ENCODE measurements at places on chromosomes 11 and 22. TPM values are rescaled to one million over a fixed set of nuclear protein-coding genes. Genes with fewer than 3 reads are reported as not detected.

DNA sequence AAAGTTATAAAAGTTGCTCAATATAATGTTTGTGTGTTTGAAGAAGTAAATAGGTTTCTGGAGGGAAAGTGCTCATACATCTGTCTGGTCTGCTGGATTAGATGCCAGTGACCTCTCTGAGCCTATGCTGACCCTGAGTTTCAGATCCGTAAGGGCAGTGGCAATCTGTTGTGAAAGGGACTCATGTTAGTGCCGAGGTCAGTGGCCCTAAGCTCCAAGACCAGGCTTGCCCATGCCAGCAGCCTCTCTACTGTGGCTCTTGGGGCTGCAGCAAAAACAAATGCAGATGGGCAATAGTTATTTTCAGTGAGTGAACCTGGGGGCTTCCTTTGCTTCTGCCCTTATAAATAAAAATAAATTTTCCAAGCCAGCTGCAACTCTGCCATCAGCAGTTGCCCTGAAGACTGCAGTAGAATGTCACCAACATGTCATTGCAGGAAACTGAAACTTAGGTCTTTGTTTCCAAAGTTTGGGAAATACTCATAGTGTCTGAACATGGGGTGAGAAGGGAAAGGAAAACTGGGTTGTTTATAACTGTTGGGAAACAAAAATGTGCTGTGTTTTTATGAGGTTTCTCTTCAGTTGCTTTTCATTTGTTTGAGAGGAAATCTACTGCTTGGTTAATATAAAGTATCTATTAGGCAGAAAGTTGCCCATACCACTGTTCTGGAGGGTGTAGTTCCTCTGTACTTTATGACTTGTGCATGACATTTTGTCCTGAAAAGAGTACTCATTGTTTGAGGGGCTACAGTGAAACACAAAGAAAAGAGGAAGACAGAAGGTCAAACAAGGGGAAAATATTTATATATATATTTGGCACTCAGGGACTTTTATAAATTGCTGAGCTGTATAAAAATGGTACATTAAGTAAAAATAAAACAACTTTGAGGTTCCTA is 9.5 kb upstream of the MS4A4E start:
- DNase-seq = no peak

DNA sequence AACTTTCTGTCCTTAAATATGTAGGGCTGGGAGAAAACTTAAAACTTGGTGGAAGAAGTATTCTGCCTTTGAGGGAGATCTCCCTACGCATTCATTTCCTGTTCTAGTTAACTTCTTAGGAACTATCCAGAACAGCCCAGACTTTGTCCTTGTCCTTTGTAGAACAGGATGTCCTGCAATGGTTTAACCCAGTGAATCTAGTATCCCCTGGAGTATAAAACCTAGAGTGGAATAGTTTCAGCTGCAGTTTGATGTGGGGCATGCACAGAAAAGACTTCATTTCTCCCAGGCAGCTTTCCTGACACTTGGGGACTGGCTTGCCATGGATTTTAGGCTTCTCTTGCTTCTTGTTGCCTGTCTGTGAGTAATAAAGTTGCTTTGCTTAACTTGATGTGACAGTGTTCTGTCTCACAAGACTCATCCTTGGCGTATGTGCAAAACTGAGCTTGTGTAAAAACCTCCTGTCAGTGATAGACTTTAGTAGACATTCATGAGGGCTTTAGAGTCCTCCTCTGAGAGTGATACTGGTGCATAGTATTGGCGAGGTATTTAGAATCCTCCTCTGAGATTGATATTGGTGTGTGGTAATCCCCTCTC is 28.2 kb downstream of the ARHGAP42 start:
- no peak for DNase-seq

- no peak for DNase-seq
These were observed 14.7 kb upstream of the APLP2 start for GRCh38 chr11:130054966-130055365.

- no peak for DNase-seq
These were observed 4.4 kb downstream of the TMPRSS6 start for GRCh38 chr22:37105154-37105553.

DNA sequence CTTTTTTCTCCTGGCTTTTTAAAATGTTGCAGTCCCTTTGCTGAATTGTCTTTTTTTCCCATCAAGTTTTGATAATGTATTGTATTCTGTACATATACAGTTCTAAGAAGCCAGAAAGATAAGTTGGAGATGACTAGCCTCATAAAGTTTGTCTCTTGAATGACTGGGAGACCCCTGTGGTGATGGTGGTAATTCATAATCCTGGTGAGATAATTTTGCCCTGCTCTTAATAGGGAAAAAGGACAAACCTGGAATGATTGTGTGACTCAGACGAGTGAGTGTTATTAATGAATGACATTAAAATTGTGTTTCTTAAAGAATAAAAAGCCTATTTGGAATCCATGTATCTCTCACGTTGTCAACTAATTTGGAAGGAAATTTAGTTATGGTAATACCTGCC is 1.2 kb downstream of the HIKESHI start:
- no peak for DNase-seq

GRCh38 chr11:132349811-132350733 is 979.7 kb downstream of the NTM start:
- DNase-seq = no peak

DNA sequence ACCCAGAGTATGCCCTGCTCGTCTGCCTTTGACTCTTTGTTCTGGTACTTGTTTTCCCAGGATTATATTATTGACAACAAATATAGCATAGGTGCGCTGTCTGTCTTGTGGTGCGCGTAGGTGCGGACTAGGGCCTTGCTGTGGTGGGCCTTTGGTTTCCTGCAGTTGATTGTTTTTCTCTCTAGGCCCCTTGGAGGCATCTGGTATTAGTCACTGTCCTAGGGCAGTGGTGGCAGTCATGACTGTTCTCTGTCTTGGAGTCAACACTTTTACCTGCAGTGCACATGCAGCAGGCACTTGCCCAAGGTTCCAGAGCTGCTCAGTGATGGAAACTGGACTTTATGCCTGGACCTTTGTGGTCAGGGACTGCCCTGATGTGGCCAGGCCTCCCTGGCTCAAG is 18.6 kb downstream of the PPP6R2 start:
- DNase-seq = no peak

GRCh38 chr11:19576054-19576453 is 136.6 kb upstream of the NAV2 start:
- no peak for DNase-seq

GRCh38 chr22:31248138-31248745 is 36.1 kb downstream of the LIMK2 start:
- peak; percentile 72 for DNase-seq

- DNase-seq = no peak
These were observed 16.7 kb downstream of the BCL9L start for GRCh38 chr11:118908901-118909618.

GRCh38 chr22:40512426-40513136 is 123.9 kb downstream of the MRTFA start:
- no peak for DNase-seq

GRCh38 chr11:69919659-69920344 is 100.6 kb upstream of the FGF3 start:
- DNase-seq = no peak

DNA sequence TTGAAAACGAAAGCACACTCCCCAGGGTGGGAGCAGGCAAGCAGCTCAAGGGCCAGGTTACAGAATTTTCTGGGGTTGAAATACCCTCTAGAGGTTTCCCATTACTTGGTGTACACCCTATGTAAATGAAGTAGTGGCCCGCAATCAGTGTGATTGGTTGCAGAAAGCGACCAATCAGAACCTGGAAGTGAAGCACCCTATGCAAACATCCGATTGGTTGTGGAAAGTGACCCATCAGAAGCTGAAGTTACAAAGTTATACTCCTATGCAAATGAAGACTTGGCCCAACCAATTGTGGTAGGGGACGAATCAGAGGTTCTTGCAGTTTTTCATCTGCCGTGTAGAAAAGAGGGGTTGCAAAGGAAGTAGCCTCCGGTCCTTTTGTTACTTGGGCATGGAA is 19.2 kb downstream of the PRR5 start:
- no peak for DNase-seq

GRCh38 chr11:118170231-118170630 is 6.2 kb downstream of the SCN2B start:
- DNase-seq = no peak

DNA sequence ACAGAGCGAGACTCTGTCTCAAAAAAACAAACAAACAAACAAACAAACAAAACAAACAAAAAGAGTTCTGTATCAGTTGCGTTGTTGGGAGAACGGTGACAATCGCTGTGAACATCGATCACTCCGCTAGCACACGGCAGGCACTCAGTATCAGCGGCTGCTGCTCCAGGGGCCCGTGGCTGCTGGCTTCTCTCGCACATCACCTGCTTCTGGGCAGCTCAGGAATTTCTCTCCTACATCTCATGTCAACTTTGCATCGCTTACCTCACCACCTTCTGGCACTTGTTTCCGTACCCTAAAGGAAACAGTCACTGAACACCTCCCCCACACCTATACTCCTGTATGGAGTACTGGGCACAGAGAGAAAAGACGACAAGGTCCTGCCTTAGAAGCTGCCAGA is 70.3 kb upstream of the WNT7B start:
- DNase-seq = no peak

- DNase-seq = no peak
These were observed 273.0 kb downstream of the CASP12 start for GRCh38 chr11:104625246-104625645.

- DNase-seq = no peak
These were observed 1394.7 kb downstream of the BRD1 start for GRCh38 chr22:48432781-48433518.

DNA sequence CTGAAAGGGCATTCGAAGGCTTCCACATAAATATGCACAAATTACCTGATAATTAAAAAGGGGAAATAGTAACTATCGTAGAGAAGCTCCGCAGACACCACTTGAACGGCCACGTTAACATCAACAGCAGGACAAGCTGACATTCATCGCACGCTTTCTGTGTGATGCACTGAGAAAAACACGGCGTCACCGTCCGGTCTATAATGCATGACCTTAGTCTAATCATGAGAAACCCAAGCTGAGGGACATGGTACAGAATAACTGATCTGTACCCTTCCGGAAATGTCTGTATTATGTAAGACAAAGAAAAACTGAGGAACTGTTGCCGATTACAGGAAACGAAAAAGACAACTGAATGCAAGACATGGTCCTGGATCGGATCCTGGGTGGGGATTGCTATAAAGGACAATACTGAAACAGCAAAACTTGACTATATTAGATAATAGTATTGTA is 678 bp upstream of the RANGAP1 start:
- peak; percentile 71 for DNase-seq

DNA sequence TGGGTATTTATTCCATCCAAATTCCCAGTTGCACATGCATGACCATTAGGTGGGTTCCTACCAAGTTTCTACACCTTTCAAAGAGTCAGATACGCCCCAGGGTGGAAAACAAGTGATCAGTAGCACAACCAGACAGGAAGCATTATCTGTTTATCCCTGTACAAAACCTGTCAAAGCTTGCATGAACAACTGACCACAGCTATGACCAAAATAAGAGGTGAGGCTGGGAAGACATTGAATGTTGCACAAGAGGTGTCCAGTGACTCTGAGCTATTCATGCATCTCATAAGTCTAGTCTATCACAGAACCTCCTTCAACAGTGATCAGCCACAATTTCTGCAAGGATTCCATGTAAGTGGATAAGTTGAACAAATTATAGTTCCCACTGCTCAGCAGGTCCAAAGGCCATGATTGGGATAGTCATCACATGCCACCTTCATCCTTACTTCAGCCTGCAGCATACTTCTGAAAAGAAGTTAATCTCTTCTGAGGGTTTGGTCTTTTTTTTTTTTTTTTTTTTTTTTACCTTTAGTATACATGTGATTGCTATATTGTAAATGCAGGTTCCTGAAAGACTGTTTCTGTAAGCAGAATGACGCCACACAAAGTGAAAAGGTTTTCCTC is 28.0 kb upstream of the TMEM45B start:
- no peak for DNase-seq

DNA sequence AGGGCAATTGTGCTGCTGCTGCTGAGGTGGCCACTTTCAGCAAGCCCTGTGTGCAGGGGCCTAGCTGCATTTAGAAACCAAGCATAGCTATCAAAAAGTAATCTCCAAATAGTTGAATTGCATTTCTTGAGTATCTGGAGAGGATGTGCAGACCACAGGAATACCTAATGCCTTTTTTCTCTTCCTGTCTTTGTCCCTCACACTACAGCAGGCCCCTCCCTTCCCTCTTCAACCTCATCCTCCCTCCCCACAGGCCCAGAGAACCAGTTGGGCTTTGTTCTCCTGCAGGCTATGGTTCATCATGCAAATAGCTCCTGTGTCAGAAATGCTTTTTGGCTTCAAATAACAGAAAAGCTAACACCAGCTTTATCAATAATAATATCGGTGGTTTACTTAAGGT is 47.7 kb downstream of the DKK3 start:
- peak; percentile 51 for DNase-seq

DNA sequence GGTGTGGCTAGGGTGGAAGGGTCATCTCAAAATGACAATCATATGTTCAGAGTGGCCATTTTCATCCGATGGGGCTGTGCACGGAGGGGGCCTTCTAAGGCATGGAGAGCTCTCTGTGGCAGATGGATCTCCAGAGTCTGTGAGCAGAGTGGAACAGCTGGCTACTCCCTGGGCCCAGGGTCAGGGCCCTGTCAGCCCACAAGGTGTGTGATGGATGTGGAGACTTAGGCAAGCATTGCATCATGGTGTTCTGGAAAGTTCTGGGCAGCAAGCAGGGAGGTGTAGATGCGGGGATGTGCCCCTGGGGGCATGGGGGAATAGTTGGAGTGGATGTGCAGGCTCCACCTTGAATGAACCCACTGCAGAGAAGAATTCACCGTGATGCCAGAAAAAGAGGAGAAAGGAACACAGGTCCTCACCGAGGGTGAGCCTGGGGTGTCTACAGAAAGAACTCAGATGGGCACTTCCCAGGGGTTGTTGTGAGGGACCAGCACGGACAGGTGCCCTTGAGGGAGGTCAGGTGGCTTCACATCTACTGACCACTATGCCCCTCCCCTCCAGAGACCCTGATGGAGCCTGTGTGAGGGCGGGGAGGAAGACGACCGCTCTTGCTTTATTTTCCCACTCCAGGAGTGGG is 51.1 kb downstream of the CHRDL2 start:
- DNase-seq = no peak

- DNase-seq = no peak
These were observed 46.4 kb downstream of the SYT13 start for GRCh38 chr11:45239733-45240132.

DNA sequence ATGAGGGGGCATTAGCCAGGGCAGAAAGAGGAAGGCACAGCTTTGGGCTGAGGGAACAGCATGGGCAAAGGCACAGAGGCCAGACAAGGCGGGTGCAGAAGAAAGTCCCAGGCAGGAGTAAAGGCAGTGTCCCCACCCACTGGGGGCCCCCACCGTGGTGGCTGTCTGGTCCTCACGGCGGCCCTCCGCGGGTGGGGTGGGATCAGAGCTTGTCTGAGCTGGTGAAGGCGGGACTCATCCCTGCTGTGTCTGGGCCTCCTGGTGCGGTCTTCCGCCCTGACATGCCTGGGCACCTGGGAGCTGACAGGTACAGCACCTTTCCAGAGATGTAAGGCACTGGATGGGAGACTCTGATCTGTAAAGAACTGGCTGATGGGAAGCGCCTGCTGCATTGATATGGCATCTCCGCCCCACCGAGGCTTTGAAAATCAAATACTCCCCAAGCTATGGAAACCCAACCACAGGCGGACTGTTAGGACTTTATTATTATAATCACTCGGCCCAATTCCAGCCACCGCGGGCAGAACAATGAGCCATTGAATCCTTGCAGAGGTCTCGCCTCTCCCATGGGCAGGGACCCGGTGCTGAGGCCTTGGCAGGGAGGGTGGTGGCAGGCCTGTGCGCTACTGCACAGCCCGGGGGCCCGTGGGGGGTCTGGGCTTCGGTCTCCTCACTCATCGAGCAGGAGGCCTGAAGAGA is 14.2 kb upstream of the GNB1L start:
- DNase-seq = no peak

The MRGPRF gene
- not detected for polyA plus RNA-seq

The CRYBB3 gene
- polyA plus RNA-seq = not detected

The GLYAT gene
- not detected for polyA plus RNA-seq

The TREH gene
- polyA plus RNA-seq = not detected

The C22orf42 gene
- polyA plus RNA-seq = not detected

Data from naive thymus-derived CD4-positive, alpha-beta T cell (primary cell).